ENCODE measurements at places on chromosomes 2 and 18.

GRCh38 chr18:67139899-67140298 lies 376.6 kb downstream of the DSEL start:
- DNase-seq, result no peak

GRCh38 chr2:67036444-67036843 lies 360.7 kb upstream of the ETAA1 start:
- DNase-seq, result no peak

DNA sequence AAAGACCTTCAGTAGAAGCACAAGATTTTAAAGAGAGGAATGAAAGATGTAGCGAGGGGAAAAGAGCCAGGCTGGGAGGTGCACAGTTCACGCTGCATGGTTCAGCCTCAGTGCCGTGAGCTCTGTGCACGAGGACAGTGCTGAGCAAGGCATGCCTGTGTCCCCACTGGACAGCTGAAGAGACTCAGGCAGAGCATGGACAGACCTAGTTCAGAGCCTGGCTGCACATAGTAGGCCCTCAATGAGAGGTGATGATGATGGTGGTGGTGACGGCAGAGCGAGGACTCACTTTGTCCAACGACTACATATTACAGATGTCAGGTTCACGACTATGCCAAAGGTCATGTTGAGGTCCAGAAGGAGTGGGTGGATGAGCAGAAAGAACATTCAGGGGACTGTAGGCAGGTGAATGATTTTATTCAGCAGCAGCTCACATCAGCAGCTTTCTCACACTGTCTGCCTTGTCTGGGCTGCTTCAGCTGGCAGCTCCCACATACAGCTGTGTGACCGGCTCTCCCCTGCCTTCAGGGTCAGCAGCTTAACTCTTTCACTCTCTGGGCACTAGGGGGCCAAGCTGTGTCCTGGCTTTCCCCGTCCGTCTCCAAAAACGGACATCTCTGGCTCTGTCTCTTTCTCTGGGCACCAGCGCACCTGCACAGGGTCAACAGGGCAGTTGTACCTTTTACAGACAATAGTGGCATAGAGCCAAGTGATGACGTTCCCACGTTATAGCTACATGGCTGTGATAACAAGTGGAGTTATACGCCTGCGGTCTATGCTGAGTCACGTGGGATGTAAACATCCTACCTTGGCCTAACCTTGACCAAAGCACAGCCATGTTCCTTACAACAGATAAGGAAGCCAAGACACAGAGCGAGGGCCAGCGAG lies 128.8 kb upstream of the MSH6 start:
- DNase-seq, result no peak

DNA sequence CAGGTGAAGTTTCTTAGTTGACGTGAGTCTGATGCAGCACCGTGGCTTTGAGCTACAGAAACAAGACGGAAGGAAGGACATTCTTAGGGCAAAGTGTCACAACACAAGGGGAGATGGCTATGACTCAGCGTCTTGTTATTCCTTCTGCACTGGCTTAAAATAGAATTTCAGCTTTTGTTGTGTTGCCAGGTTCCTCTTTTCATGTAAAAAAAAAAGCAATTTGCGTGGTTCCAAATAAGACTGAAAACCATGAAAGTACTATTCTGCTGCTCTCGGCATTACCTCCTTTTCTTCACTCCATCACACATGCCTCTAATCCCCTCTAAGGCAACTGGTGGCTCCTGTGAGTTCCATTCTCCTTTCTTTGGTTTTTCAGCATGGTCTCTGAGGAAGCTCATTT lies 150.1 kb downstream of the ANTXR1 start:
- no peak for DNase-seq

DNA sequence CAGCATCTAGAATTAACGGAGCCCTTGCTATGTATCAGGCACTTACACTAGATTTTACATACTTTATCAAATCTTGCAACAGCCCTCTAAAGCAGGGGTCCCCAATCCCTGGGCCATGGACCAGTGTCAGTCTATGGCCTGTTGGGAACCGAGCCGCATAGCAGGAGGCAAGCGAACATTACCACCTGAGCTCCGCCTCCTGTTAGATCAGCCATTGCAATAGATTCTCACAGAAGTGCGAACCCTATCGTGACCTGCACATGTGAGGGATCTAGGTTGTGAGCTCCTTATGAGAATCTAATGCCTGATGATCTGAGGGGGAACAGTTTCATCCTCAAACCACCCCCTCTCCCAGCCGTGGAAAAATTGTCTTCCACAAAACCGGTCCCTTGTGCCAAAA lies 13.4 kb downstream of the DNAJB2 start:
- no peak for DNase-seq

- no peak for DNase-seq
These were observed 73.8 kb upstream of the NEUROD1 start for GRCh38 chr2:181754105-181754504.

DNA sequence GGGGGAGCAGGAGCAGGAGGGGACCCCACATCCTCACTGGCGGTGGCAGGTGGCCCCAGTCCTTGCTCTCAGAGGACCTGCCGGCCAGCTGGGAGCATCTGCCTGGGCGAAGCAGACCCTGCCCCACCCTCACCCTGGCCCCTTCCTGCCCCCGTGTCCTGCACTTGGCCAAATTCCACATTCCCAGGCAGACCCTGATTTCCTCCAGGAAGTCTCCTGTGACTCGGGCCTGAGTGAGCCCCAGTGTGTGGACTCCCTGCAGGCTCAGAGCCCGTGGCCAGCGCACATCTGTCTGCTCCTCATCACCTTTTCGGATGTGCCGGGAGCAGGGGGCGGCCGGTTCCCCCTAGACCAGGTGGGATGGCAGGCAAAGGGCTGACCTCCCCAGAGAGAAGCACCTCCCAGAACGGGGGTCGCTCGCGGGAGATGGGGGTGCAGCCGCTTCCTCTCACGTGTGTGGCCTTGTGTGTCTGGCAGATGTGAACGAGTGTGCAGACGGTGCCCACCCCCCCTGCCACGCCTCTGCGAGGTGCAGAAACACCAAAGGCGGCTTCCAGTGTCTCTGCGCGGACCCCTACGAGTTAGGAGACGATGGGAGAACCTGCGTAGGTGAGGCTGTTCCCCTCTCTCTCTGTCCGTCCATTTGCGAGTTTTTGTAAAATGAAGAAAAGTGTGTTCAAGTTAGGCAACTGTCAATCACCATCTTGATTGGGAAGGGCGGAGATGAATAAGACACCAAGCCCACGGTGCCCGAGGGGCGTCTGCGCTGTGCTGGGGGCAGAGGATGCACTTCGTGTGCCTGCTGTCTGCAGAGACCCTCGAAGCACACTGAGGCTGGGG lies 90.4 kb downstream of the TPO start:
- DNase-seq, result no peak

- no peak for DNase-seq
These were observed 111.2 kb upstream of the PPP1CB start for GRCh38 chr2:28640260-28640907.

GRCh38 chr2:170742896-170743529 lies 27.2 kb upstream of the ERICH2 start:
- DNase-seq, result no peak

Measured in effector memory CD4-positive, alpha-beta T cell (primary cell).